Omental fat pad (tissue), 4 donors: ENCODE measurements at places on chromosomes 6 and 20.

DNA sequence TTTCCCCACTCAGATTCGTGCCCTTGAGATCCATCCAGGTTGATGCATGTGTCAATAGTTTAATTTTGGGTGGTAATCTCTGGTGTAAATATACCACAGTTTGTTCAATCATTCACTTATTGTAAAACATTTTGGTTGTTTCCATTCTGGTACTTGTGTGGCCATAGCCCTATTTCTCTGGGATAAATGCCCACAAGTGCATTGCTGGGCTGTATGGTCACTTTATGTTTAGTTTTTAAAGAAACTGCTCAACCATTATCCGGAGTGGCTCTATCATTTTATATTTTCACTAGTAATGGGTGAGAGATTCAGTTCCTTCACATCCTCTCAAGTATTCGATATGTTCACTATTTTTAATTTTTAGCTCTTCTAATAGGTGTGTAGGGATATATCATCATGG, 60.7 kb upstream of the RNF24 start:
- DNase-seq = no peak

- DNase-seq = no peak
Observed at GRCh38 chr20:47174456-47175243, 181.8 kb downstream of the ZMYND8 start.

GRCh38 chr20:44571362-44571988, 10.9 kb upstream of the PKIG start:
- no peak for DNase-seq

- no peak for DNase-seq
Observed at GRCh38 chr6:3721810-3722621, 29.5 kb downstream of the PXDC1 start.

DNA sequence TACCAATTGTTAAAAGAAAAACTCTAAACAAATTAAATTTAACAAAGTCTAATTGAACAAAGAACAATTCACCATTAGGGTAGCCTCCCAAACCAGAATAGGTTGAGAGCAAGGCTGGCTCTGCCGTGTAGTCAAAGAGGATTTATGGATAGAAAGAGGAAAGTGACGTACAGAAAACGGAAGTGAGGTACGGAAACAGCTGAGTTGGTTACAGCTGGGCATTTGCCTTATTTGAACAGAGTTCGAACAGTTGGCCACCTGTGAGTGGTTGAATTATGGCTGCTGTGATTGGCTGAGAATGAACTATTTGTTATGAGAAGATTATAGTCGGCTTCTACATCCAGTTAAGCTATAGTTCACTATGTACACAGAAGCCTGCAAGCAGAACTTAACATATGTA, 18.5 kb upstream of the ISM1 start:
- DNase-seq = no peak

DNA sequence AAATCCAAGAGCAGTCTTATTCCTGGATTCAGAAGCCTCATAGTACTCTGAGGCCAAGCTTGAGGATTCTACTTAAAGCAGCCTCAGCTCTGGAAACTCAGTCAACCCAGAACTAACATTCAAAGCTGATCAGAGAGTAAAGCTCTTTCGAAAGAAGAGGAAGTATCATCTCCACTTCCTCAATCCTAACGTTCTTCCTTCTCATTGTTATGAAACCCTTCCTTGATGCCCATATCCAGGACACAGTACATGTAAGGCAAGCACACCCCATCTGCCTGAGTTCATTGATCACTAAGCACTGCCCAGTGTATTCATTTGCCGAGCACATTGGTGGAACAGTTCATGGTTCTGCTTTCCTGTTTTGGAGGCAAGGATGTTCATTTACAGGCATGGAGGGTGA, at the start of gene IPCEF1:
Gene IPCEF1, minus strand, starts transcription at position 114 of the 400 bp plus-strand sequence. CDS start 90,856 bp downstream, outside the sequence.
- DNase-seq = no peak

- DNase-seq = no peak
Observed at GRCh38 chr6:167537816-167538215, 212.9 kb downstream of the TTLL2 start.

DNA sequence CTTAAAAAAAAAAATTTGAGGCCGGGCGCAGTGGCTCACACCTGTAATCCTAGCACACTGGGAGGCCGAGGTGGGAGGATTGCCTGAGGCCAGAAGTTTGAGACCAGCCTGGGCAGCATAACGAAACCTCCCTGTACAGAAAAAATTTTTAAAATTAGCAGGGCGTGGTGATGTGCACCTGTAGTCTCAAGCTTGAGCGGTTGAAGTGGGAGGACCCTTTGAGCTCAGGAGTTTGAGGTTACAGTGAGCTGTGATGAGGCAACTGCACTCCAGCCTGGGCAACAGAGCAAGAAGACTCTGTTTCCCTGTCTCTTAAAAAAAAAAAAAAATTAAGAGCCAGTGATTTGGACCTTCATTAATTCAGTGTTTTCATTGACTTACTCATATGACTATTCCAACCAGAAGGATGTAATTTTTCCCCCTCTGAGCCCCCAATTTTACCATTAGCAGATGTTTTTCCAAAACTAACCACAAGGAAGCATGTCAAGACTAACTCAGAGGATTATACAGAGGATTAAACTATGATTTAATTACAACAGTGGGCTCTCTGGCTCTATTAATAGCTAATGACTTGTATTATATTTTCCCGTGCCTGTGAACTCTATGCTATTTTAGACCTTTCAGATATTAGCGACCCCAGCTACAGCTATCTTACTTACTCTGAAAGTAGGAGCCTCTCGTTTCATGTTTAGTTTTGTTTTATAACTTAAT, 75.1 kb downstream of the ARID1B start:
- DNase-seq = no peak

- DNase-seq = no peak
Observed at GRCh38 chr6:144935181-144935580, 650.0 kb downstream of the UTRN start.

GRCh38 chr6:161415302-161415855, 141.5 kb upstream of the AGPAT4 start:
- DNase-seq = no peak

- no peak for DNase-seq
Observed at GRCh38 chr6:107186047-107186446, 70.7 kb upstream of the BEND3 start.
